ENCODE measurements at places on chromosomes 1 and 21. TPM values are rescaled to one million over a fixed set of nuclear protein-coding genes. Genes with fewer than 3 reads are reported as not detected.

The TMEM51 gene
- total RNA-seq: 0.35 TPM

The LCE6A gene
- not detected for total RNA-seq

The CHRNB2 gene
- 0.10 TPM for total RNA-seq

The FALEC gene
- 0.66 TPM for total RNA-seq

The LRRC3 gene
- total RNA-seq: 5.6 TPM

The RSPO1 gene
- total RNA-seq: not detected

The COL16A1 gene
- total RNA-seq: 0.21 TPM

The TNNI3K gene
- 0.98 TPM for total RNA-seq

The SASS6 gene
- 14.5 TPM for total RNA-seq

The FCRL2 gene
- not detected for total RNA-seq

The LCE3D gene
- not detected for total RNA-seq

The TMIGD3 gene
- not detected for total RNA-seq

The SAMD11 gene
- total RNA-seq: not detected

The FMN2 gene
- not detected for total RNA-seq

The GJA4 gene
- 1.4 TPM for total RNA-seq

The GIPC2 gene
- 0.39 TPM for total RNA-seq

The PROX1 gene
- total RNA-seq: 0.34 TPM

The ITLN1 gene
- total RNA-seq: not detected

The TAS1R1 gene
- not detected for total RNA-seq

The GCSAML gene
- total RNA-seq: 0.16 TPM

The IL20 gene
- total RNA-seq: not detected

The INSRR gene
- 0.07 TPM for total RNA-seq

The CAMTA1 gene
- total RNA-seq: 50.4 TPM

The ENTREP3 gene
- total RNA-seq: 14.3 TPM

The U2AF1 gene
- 33.7 TPM for total RNA-seq

The TCHHL1 gene
- total RNA-seq: not detected

The NES gene
- total RNA-seq: not detected

The KIF2C gene
- total RNA-seq: 228 TPM
